Activated CD4-positive, CD25-positive, alpha-beta regulatory T cell (primary cell): ENCODE measurements at places on chromosomes 12 and 14.
A peak's percentile ranks its signal among the peaks of the same experiment; 100 is the strongest.

DNA sequence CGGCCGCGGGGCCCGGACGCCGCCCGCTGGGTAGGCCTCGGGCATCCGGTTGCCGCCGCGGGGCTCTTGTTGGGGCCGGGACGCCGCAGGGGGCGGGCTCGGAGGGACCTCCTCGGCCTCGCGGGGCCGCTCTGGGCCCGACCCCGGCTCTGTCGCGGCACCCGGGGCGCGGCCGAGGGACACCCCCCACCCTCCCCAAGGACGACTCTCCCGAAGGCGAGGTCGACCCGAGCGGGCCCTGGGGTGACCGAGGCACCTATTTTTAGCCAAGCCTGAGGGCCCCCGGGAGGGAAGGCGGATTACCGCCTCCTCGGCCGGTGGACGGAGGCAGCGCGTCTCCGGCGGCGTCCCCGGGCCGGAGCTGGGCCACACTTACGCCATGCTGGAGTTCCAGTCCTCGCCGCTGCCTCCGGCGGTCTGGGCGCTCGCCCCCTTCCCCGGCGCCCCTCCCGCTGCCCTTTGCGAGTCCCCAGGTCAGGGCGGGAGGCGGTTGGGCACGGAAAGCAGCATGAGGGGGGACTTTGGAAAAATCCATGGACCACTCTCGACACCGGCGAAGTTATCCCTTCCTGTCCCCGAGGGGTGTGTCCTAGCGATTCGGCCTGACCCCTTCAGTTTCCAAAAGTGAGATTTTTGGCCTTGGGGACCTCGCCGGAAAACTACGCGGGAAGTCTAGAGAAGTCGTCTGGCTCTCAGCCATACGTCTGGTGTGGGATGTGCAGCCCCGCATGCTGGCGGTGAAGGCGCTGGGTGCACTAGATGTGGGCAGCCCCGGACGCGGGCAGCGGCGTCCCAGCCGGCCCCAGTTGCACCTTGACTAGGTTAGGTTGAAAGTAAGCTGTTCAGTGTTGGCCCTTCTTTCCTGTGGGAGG, 699 bp downstream of the KTN1 start:
- peak; percentile 36 for DNase-seq

- DNase-seq = no peak
Observed at GRCh38 chr14:67432050-67432564, 20.1 kb upstream of the PLEK2 start.

GRCh38 chr12:57719777-57720605, 18.6 kb downstream of the AGAP2 start:
- DNase-seq = no peak

GRCh38 chr14:101371799-101372793, 189.2 kb upstream of the DIO3 start:
- no peak for DNase-seq

- DNase-seq = no peak
Observed at GRCh38 chr12:54649825-54650224, 1.7 kb upstream of the DCD start.
